RWPE1 (cell line): ENCODE measurements at places on chromosomes 5 and 9.

- DNase-seq, result no peak
Measured at GRCh38 chr9:88579050-88579715, 44.2 kb downstream of the NXNL2 start.

DNA sequence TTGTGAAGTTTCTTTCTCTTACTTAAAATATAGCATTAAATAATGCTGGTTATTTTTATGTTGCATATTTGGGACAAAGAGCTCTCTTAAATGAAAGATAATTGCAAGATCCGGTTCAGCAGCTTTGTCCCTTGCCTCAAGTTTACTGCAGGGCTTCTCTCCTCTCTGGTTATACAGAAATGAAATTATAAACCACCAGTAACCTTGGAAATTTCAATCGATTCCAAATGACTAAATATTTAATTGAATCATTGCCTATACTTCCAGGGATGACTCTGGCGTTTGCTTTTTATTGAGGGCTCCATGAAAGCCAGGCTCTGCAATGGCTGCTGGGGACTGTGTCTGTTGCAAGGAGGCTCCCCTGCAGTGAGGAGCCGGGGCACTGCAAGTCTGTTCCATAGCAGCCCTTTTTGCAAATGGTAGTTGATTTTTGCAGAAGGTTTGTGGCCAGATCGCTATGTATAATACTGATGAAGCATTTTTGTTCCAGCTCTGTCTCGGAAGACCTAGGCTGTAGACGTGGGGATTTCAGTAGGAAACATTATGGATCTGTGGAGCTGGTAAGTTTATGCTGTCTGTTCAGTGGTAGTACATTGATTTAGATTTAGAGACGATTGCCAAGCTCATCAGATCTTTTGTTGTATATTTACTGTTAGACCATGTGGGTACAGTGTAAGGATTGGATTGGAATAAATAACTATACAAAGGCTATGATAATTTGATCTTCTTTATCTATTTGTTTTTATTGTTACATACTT, at the start of gene GARNL3:
Gene GARNL3 (plus strand): TSS at position 313 of the 758 bp plus-strand sequence. CDS start 104 bp downstream, at position 417.
- DNase-seq, result no peak

DNA sequence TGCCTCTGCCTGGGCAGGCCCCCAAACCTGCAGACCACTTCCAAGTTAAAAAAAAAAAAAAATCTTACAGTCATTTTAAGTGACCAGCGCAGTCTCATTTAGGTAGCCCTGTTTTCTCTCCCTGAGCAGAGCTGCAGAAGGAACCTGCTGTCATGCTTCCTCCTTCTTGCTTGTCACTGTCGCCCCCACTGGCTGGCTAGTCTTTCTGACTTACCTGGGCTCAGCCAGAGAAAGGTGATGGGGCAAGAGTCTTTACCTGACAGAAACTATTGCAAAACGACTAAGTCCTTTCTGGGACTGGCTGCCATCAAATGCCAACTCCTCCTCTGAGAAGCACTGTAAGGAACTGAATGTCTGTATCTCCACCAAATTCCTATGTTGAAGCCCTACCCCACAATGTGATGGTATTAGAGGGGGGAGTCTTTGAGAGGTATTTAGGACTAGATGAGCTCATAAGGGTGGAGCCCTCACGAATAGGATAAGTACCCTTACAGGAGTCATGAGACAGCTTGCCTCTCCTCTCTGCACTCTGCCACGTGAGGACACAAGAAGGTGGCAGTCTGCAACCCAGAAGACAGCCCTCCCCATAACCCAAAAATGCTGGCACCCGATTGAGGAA, 58.4 kb upstream of the SHC3 start:
- DNase-seq, result no peak

DNA sequence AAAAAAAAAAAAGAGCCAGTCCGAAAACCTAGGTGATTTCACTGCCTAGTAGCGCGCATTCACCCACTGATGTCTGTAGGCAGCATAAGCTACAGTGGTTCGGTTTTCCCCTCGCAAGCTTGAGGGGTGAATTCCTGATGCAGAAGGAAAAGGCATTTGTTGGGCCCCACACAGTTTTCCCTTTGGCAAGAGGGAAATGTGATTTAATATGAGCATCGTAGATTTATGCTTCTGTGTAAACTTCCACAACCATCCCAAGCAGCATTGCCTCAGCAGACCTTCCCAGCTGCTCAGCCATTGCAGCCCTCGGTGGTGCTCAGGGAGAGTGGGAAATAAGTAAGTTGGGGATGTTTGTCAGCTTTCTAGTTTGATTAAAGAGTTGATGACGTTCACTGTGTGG, 231.5 kb upstream of the PPP1R2B start:
- DNase-seq, result no peak

- no peak for DNase-seq
Measured at GRCh38 chr9:75910731-75911130, 20.3 kb downstream of the PCSK5 start.

GRCh38 chr5:124365361-124365801, 381.1 kb downstream of the ZNF608 start:
- no peak for DNase-seq

DNA sequence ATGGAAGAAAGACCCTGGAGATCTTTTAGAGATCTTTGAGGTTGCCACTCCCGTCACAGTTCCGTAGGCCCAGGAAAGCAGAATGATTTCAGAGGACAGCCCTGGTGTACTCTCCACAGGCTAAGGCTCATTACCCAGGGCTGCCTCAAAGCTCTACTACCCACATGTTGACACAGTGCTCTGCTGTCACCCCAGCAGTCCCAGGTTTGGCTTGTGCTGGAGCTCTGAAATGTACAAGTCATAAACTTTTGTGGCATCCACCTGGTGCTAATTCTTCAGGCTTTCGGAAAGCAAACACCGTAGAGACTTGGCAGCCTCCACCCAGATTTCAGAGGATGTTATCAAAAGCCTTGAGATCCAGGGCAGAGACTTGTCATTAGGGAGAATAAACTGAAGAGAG, 136.5 kb downstream of the MTRR start:
- no peak for DNase-seq
